Mesothelial cell of epicardium (in vitro differentiated cells): ENCODE measurements at places on chromosomes 3 and 15.

DNA sequence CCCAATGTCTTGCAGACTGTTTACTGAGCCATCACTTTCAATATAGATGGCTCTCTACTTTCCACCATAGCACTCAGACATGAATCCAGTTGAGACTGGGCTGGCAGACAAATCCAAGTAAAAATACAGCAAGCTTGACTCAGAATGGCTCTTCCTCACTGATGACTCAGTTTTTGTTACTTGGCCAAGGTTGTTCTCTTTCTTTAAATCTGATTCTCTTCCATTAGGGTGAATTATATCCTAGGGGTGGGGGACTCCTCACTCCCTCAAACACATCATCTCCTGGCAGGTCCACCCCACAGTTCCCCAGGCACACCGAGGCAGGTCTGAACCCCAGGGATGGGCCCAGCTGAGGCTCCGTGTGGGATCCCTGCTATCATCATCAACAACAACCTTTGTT is 157.9 kb downstream of the MEX3B start:
- no peak for DNase-seq

DNA sequence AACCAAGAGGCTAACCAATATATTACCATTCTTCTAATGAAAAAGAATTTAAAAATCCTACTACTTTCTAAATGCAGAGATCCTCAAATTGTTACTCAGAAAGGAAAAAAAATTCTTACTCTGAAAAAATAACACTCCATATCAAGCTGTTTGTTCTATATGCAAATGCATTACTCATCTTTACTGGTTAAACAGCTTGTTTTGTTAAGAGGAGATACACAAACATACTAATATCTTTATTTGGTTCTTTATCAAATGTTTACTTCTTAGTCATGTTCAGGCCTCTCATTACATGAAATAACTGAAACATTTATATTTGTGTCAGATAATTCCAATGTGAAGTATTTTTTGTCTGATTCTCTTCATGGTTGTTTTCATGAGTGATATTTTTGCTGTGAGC is 146.8 kb downstream of the PCCB start:
- DNase-seq, result no peak

DNA sequence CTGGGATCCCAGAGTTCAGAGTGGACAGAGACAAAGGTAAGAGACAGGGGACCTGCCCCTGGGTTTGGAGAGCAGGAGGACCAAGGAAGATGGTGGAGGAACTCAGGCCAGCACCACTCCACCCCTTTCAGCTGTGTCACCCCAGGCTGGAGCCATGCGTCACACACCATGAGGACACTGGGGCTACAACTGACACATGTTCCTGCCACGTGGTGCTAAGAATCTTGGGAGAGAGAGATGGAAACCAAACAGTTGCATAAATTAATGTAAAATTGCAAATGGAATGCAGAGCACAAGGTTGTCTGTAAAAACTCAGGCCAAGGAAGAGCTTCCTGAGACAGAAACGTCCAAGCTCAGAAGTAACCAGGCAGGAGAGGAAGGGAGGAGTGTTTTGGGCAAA is 22.7 kb upstream of the VPS33B start:
- no peak for DNase-seq

DNA sequence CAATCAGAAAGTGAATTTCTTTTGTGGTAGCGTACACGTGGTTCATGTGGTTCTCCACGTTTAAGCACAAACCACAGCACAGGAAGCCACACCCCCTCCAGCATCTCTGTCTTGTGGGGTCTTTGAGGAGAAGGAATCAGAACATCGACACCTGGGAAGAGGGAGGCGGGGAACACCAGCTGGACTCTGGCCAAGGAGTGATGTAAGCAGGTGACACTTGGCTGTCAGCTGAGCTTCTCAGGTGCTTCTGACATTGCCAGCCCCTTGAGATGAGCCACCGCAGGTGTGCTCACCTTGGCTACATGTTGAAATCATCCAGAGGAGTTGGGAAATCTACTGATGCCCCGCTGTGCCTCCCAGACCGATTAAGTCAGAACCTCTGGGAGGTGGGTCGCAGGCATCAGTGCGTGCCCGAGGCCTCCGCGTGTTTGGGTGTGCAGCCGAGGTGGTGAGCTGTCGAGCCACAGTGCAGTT is 85.0 kb downstream of the FAM81A start:
- DNase-seq, result no peak

DNA sequence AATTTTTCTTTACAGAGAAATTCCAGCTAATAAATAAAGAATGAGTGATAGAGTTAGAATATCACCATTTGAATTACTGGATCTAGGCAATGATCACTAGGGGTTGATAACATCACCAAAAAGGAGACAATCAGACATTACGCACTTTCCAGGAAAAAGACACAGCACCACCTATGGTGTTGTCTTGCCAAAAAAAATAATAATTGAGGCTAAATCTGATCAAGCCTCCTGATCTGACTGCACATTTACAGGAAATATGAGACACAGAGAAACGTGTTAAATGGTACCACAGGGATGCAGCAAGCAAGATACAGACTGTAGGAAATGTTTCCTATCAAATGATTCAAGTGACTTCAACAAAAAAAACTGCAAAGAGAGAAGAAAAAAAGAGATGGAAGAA is 92.8 kb downstream of the EOMES start:
- no peak for DNase-seq

GRCh38 chr3:126356373-126357264 is 589 bp downstream of the KLF15 start:
- no peak for DNase-seq

GRCh38 chr3:105826778-105827634 is 41.8 kb downstream of the CBLB start:
- DNase-seq, result no peak
